ENCODE measurements at places on chromosomes 2 and 18.
A peak's percentile ranks its signal among the peaks of the same experiment; 100 is the strongest.

DNA sequence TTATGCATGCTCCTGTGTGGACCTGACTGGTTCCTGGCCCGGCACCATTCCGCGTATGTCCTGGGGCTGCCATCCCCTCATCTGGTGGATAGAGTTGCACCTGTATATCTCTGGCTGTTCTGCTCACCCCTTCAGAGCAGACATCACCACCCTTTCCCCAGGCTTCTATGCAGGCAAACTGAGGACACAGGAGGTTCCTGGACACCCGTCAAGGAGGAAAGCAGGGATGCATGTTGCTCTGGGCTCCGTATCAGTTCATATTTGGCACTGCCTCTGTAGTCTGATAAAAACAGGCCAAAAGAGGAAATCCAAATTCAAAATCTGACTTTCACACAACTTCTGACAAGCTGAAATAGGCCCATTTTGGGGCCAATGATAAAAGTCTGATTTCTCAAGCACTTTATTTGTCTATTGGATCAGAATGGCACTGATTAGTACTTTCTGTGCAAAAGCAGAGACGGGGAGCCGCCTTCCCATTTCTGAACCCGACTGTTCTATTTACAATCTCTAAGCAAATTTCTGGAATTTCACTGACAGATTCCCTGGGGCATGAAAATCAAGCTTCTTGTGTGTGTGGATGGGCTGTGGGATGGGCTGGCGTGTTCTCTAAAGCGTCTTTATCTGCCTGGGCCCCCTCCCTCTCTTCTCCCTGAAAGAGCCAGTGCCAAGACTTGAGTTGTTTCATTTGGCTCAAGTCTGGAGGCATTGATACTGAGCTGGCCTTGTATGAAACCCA lies 96.9 kb downstream of the SETBP1 start:
- DNase-seq: no peak

DNA sequence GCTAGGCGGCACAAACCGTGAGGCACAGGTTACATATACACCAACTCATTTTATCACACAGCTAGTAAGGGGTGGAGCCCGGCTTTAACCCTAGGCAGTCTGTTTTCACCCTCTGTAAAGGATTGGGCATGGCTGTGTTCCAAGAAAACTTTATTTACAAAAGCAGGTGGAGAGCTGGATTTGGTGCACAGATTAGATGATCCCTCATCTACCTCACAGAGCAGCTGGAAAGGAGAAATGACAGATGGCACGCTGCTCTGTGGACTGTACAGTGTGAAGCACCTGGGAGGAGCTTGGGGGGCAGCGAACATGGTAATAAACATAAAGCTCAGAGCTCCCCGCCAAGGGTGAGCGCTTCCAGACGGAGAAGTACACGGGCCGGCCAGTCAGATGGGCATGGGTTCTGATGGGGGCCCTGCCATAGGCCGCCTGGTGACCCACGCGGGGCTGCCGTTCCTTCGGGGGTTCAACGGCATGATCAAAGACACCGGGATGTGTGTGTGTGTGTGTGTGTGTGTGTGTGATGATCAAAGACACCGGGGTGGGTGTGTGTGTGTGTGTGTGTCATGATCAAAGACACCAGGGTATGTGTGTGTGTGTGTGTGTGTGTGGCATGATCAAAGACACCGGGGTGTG lies 862 bp upstream of the TMEM177 start:
- DNase-seq: peak; percentile 12

DNA sequence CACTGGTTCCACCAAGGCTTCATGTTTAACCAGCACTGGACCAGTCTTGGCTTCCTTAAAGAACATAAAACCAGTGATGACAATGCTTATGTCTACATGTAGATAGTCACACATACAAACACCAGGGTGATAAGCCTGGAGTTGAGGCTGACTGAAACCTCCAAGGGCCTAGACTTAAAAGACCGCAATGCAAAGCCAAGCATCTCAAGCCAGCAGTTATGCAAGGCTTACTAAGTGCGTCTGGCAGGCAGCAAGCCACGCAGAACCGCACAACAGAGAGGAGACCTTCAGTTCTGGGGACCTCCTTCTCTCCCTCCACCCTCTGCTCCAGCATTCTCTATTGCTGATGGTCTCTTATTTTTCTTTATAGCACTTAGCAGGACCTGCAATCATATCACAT lies 63.2 kb upstream of the ACAA2 start:
- DNase-seq: no peak

- DNase-seq: no peak
Observed at GRCh38 chr18:53375621-53376020, 848.8 kb downstream of the MBD2 start.

DNA sequence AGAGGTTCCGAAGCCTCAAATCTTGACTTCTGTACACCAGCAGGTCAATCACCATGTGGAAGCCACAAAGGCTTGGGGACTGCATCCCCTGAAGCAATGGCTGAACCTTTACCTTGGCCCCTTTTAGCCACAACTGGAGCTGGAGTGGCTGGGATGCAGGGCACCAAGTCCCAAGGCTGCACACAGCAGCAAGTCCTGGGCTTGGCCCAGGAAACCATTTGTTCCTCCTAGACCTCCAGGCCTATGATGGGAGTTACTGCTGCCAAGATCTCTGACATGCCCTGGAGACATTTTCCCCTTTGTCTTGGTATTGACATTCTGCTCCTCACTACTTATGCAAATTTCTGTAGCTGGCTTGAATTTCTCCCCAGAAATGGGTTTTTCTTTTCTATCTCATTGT lies 285.9 kb downstream of the ASXL3 start:
- no peak for DNase-seq

GRCh38 chr2:210190345-210190744 lies 19.1 kb upstream of the KANSL1L start:
- DNase-seq: no peak

DNA sequence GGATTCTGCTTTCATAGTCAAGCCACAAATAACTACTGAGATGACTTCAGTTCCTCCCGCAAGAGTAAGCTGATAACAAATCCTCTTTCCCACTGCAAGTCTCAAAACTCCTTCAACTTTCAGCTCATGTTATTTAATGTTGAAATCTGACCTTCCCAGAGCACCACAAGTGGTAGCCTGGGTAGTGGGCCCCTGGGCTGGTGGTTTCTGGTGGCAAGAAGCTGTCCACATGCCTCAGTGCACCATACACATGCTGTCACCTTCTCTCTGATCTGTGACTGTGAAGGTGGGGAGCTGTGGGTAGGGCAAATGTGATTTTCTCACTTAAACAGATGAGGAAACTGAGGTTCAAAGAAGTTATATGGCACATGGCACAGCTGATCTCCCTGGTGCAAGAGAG lies 246.1 kb upstream of the EPAS1 start:
- DNase-seq: no peak

- no peak for DNase-seq
Observed at GRCh38 chr2:5495586-5495985, 196.6 kb upstream of the SOX11 start.

DNA sequence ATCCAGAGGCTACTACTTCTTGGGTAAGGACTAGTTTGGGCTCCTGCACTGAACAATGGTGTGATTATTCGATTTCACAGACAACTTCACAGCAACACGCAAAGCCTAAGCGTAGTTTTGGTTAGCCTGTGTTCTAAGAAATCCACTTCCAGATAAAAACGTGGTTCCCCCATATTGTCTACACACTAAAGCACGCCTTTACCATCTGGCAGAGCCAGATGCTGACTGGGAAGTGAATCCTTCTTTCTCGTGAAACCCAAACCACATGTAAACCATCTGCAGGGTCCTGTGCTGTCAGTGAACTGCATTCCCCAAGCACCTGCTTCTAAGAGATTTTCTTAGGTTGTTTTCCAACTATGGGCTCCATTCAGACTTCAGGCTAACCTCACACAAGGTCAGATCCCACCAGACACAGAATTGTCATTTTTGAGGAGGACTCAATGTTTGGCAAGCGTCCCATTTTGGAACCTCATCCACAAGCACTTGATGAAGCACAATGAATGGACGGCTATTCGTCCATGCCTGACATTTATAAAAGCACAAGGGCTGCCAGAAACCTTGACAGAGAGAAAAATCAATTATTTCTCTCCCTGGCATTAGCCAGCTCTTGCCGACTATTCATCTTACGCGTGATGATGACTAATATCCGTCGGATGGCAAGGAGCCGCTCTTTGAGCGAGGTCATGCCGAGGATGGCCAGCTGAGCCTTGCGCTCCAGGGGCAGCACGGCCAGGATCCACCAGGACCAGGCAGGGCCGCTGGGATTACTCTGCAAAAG lies 38.4 kb downstream of the LONRF2 start:
- DNase-seq: no peak

DNA sequence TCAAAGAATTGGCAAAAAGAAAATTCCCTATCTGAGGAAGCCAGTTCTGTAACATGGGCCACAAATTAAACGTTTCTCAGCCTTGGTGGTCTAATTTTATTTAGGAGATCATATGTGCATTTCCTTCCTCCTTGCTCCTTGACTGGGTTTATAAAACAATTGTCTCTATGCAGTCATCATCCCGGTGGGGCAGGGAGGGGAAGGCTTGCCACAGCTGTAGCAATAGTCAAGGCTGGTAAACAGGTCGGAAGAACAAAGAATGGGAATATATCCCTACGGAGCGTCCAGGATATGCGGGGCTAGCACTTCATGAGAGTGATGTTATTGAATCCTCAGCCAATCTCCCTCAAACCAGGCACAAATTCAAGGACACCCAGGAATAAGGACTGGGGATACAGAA lies 143.8 kb downstream of the RNF152 start:
- DNase-seq: no peak

Measured in activated gamma-delta T cell treated with Interleukin-2 at 50 U/mL for 16 hours (primary cell).